ENCODE measurements at places on chromosomes 2 and 18.

DNA sequence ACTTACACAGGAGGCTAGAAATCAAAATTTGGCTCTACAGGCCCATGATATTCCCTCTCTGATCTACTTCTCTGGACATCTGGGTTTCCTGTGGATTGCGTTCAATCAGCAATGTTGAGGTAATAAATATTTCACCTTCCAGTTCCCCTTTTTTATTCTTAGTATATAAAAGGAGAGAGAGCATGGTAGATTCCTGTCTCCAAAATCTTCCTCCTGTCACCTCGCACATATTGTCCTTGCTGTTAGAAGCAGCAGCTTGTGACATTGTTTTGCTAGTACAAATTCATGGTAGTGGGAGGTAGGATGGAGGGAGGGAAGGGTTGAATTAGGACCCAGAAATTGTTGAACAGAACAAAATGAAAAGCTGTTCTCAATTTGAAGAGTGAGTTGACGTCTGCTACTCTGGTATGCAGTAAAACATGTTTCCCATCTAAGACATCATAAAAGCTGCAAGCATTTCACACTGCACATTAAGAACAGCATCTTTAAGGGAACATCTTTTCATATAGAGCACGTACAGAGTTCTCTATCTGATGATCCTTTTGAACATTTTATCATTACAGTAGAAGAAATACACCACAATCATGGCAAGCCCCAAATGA is 156.4 kb downstream of the RDH14 start:
- no peak for DNase-seq

GRCh38 chr2:99140860-99141109 is 722 bp upstream of the C2orf15 start:
- DNase-seq: no peak

DNA sequence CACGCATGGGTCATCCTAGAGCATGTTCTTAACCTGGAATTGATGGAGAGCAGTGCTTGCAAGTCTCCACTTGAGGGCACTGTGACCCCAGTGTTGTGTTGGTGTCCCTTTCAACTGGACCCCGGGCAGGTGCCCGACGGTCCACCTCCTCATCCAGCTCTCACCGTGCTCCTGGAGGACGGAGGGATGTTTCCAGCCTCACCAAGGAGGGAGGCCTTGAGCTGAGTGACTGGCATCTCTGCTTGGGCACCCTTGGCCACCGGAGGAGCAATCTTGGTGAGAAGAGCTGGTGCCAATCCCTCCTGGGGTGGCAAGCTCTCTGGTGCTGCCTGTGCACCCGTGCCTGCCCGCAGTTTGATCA is 45.4 kb upstream of the ASB18 start:
- no peak for DNase-seq

GRCh38 chr18:24809173-24809950 is 348.9 kb downstream of the HRH4 start:
- no peak for DNase-seq

GRCh38 chr2:130728549-130729316 is at the start of gene GPR148:
GPR148 (plus strand) TSS chr2:130729070; CDS start chr2:130729152, 82 bp downstream.
- no peak for DNase-seq

DNA sequence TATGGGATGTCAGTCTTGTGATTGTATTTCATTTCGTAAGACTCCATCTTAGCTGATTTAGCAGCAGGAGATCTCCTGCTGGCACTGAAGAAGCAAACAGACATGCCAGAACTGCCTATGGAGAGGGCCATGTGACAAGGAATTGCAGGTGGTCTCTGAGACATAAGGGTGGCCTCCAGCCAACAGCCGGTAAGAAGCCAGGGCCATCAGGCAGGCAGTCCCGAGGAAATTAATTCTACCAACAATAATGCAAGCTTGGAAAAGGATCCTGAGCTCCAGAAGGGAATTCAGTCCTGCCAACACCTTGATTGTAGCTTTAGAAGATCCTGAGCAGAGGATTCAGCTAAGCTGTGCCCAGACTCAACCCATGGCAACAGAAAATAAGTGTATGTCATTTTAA is 87.1 kb upstream of the DNAJC10 start:
- no peak for DNase-seq

Measured in effector CD4-positive, alpha-beta T cell (primary cell).